Naive thymus-derived CD8-positive, alpha-beta T cell (primary cell): ENCODE measurements at places on chromosomes 2 and 18. TPM values are rescaled to one million over a fixed set of nuclear protein-coding genes. Genes with fewer than 3 reads are reported as not detected.

Gene LCT
- total RNA-seq: 0.36 TPM

Gene SNTG2
- 4.2 TPM for total RNA-seq

Gene USP40
- total RNA-seq: 19.9 TPM

Gene TEKT4
- not detected for total RNA-seq

Gene WDR33
- 92.5 TPM for total RNA-seq

GRCh38 chr18:58871514-58872420, 7.1 kb downstream of the ZNF532 start:
- no peak for DNase-seq

- DNase-seq: no peak
Measured at GRCh38 chr2:161141033-161141432, 19.2 kb upstream of the TANK start.
